ENCODE measurements at places on chromosomes 7 and 10.

GRCh38 chr10:102795453-102796406 is 41.5 kb downstream of the CYP17A1 start:
- DNase-seq: no peak

- DNase-seq: no peak
Measured at GRCh38 chr10:4837551-4837950, 11.5 kb downstream of the AKR1E2 start.

- DNase-seq: no peak
Measured at GRCh38 chr7:418636-419280, 100.9 kb downstream of the PDGFA start.

GRCh38 chr10:3064423-3064822 is 2.9 kb upstream of the PFKP start:
- DNase-seq: no peak

DNA sequence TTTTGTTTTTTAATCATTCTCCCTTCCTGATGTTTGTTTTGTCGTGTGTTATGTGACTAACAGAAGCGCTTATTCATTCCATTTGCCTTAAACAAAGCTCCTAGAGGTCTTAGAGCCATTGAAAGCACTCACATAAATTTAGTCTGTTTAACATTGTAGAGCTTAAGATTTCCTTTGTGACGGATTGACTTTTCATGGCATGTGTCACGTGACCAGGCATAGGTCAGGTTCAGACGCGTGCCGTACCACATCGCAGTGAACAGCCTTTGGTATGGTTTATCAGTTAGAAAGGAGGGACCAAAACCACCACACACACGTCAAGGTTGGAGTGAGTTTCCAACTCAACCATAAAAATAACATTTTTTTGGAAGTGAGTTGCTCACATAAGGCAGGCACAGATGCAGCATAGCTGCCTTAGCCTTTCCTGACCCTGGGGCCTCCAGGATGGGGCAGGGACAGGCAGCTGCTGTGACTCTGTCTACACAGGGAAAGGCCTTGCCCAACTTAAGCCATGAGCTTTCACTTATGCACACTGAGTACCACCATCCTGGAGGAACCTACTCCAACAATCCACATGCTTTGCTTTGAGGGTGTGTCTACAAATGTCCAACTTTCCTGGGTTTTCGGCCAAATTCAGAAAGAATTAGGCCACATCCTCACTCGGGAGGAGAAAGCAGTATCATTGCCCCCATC is 55.5 kb downstream of the WDFY4 start:
- no peak for DNase-seq

All from fibroblast of skin of right biceps (primary cell).